HT1080 (cell line): ENCODE measurements at places on chromosomes 2 and 18. TPM values are rescaled to one million over a fixed set of nuclear protein-coding genes. Genes with fewer than 3 reads are reported as not detected.
A peak's percentile ranks its signal among the peaks of the same experiment; 100 is the strongest.

- peak; percentile 36 for DNase-seq
Measured at GRCh38 chr2:42614838-42615237, 46.4 kb downstream of the MTA3 start.

DNA sequence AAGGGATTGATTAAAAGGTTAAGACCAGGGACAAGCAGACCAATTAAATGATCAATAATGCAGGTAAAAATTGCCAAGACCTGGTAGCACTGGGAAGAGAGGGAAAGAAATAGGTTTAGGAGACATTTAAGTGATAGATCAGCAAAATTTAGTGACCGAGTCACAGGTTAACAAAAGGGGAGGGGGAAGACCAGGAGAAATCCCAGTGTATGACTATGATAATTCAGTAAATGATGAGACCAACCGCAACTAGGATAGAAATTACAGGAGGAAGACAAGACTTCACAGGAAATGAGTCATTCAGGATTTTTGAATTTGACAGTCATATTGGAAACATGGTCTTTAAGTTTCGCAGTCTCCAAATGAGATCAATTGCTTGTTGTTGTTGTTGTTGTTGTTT is 62.9 kb downstream of the COBLL1 start:
- peak; percentile 59 for DNase-seq

GRCh38 chr18:48683197-48683596 is 144.4 kb downstream of the CTIF start:
- no peak for DNase-seq

Gene KATNAL2
- not detected in 2 replicates for total RNA-seq

DNA sequence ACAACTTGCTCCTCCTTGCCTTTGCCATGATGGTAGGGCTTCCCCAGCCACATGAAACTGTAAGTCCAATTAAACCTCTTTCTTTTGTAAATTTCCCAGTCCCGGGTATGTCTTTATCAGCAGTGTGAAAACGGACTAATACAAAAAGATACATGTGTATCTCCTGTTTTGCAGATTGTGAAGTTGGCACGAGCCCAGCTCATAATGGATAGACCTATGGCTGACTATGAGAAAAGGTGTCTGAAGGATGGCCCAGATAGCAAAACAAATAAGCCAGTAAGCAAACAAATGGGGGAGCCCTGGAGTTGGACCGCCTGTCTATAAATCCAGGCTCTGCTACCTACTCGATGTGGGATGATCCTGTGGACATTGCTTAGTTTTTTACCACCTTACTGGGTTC is 15.5 kb upstream of the PRKCE start:
- DNase-seq, result no peak

DNA sequence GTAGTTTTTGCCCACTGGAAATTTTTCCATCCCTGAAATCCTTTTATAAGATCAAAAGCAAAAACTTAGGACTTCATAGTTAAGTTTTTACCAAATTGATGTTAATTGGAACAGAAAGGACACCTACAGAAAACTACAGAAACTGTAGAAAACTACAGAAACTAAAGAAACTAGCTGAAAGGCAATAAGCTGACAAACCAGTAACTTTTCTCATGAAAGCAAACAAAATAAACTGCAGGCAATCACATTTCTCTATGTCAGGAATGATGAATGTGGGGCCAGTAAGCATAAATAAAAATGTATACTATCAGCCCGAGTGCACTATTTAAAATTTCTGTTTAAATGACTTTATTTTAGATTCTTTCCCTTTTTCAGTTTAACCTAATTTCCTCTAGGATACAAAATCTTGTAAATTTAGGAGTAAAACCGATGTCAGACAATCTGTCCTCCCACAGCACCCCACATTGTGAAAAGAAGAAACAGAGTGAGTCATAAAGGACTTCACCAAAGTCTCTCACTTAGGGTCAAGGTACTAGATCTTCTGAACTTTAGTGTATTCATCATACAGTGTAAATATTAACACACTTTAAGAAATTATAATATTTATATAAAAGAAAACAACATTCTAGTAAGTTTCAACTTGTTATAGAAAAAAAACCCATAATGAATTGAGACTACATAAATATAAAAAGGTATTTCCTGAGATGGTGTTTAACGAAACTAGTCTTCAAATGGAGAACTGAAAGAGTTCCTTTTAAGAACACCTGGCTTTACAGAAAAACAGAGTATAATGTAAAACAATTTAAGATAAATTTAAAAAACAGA is 46.6 kb downstream of the USP40 start:
- no peak for DNase-seq

- no peak for DNase-seq
Measured at GRCh38 chr18:361100-361732, 93.4 kb upstream of the THOC1 start.

DNA sequence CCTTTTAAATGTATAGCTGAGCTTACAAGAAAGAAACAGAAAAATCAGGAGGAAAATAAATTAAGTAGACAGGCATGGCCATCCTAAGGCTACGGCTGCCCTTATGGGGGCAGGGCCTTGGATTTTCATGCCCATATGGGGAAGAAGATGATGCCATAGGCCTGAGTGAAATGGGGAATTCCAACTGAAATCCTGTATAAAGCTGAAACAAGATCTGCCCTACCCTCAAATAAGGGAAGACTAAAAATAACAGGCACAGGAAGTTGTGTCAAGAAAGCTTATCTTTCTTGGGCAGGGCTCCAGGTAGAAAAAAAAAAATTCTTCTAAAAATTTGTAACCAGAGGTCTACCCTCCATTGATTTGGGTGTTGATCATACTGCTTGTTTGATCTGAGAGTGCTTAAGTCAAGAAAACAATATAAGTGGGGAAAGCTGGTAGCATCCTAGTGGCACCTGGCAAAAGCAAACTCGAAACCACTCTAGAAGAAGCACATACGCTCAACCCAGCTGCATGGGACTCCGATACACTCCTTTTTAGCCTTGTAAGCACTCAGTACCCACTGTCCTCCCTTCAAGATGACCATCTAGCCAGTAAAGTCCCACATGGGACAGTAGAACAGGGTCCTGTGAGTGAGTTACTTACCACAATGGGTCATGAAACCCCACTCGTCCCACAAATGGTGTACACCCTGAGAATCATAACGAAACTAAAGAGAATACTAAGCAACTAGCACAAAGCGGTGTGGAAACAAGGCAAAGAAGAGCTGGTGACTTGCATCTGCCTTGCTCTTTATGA is 22.3 kb downstream of the DNAH7 start:
- DNase-seq, result peak; percentile 48

DNA sequence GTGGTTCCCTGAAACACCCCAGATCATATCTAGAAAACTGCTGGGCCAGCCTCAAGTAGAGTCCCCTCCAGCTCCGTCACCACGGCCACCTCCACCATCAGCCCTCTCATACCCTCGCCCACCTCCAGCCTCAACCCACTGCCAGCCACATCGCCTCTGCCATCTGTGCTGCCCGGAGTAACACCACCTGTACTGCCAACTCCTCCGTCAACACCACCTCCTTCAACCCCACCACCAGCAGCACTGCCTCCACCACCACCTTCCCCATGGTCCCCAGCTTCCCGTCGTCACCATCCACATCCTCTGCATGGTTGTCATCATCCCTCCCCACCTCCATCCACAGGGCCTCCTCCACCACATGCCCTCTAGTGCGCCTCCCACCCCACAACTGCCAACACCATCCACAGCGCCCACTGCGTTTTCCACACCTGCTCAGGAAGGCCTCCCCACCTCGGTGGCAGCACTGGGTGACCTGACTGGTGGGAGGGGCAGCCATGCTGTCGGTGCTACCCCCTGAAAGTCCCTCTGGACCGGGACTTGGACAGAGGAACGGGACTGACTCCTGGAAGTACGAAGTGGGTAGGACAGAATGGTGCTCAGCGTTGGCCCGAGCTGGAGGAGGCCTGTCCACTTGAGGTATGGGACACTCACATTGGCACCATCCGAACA is 1.6 kb downstream of the SNED1 start:
- no peak for DNase-seq

DNA sequence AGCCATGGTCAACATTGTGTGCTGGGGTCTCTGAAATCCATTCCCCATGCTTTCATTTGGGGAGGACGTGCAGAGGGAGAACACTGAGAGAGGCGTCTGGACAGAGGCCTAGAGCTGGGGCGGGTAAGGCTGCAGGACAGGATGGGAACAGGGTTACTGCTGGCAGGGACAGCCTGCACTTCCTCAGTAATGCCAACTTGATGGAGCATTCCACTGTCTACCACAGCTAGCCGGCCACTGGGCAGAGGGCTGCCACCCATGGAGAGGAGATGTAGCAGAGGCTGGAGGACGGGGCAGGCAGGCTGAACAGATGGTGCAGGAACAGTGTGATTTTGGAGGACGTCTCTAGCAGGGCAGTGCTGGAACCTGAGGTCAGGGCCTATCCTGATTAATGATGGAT is 29.3 kb downstream of the MRPL33 start:
- no peak for DNase-seq

Gene NMUR1
- total RNA-seq, result not detected in 2 replicates

GRCh38 chr2:151381266-151381665 is 23.9 kb downstream of the TNFAIP6 start:
- DNase-seq, result no peak

- DNase-seq, result no peak
Measured at GRCh38 chr2:190679391-190679790, 30.5 kb downstream of the NAB1 start.

Gene AOX1
- total RNA-seq, result 27.6 and 30.8 TPM in 2 replicates
